Subcutaneous adipose tissue (tissue), 4 donors: ENCODE measurements at places on chromosomes 6 and 20. TPM values are rescaled to one million over a fixed set of nuclear protein-coding genes. Genes with fewer than 3 reads are reported as not detected.

Gene MMP24
- 1.3 TPM for total RNA-seq

Gene CCN5
- total RNA-seq: 240 TPM

Gene SSTR4
- not detected for total RNA-seq

Gene EMILIN3
- total RNA-seq: not detected

Gene XPO5
- 15.6 TPM for total RNA-seq

Gene ERVFRD-1
- not detected for total RNA-seq

Gene POM121L2
- not detected for total RNA-seq
